CD4-positive, CD25-positive, alpha-beta regulatory T cell (primary cell): ENCODE measurements at places on chromosomes 12 and 14. TPM values are rescaled to one million over a fixed set of nuclear protein-coding genes. Genes with fewer than 3 reads are reported as not detected.

DNA sequence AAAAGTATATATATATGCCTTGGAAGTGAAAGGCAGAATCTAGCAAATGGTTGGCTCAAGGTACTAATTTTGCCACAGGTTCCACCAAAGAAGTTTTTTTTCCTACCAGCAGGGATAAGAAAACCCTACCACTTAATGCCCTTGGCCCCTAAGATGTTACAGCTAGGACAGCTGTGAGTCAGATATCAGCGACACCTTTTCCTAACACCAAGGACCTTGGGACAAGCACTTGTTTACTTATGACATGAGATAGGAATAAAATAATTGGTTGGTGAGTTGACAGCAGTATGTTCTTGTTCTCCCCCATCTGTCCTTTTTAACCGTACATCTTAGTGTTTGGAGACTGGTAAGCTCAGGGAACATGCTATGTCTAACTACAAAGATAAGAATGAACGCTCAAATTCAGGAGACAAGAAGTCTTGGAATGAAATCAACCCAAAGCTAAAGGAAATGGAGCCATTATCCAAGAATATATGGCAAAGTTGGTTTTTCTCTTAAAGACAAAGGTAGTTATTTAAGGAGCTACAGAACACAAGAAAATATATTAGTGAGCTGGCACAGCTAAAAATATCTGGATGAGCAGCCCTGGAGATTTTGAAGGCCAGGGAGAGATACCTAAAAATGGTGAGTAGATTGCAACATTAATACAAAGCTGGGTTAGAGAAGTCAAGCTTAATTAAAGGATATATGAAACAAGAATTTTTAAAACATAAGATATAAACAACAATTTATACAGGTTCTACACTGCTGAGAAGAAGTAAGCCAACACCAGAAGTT is 126.8 kb downstream of the TMTC1 start:
- no peaks in the 10 kb centered on the region for H3K36me3 ChIP-seq
- H3K27me3 ChIP-seq = no peaks in the 10 kb centered on the region
- H3K4me3 ChIP-seq = no peak overlapping the region

GRCh38 chr14:105090493-105091053 is 25.3 kb upstream of the GPR132 start:
- peaks cover 39% of the 10 kb centered on the region for H3K4me1 ChIP-seq
- peak; percentile 77 for DNase-seq
- H3K36me3 ChIP-seq = no peaks in the 10 kb centered on the region
- no peak overlapping the region for H3K27ac ChIP-seq
- H3K27me3 ChIP-seq = no peaks in the 10 kb centered on the region

DNA sequence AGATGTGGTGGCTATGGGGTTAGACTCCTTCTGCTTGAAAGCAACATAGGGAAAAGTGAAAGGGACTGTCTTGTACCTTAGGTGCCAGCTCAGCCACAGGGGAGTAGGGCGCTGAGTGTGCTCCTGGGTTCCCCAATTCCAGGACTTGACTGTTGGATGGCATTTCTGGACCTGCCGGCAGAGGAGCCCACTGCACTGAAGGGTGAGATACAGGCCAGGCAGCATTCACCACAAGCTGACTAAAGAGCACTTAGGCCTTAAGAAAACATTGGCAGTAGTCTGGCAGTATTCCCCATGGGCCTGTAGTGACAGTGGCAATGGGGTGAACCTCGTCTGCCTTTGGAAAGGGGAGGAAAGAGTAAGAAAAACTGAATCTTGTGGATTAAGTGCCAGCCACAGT is 67.1 kb upstream of the TMTC2 start:
- DNase-seq = no peak
- no peak overlapping the region for H3K4me3 ChIP-seq
- H3K36me3 ChIP-seq = no peaks in the 10 kb centered on the region

DNA sequence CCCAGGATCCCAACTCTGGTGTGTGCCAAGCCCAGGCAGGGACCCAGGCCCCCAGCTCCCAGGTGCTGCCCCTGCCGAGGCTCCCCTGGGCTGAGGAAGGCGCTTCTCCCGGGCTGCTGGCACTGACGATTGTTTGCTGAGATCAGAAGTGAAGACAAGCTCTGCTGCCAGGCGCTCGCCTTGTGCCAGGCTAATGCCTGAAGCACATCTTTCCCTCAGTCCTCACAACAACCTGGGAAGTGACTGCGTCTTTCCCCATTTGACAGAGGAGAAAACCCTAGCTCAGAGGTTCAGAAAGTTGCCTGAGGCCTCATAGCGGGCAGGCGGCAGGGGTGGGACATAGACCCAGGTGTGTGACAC is 36.8 kb downstream of the ANKRD9 start:
- H3K4me1 ChIP-seq = peaks cover 5% of the 10 kb centered on the region
- H3K27ac ChIP-seq = no peak overlapping the region
- H3K4me3 ChIP-seq = no peak overlapping the region
- H3K36me3 ChIP-seq = no peaks in the 10 kb centered on the region

DNA sequence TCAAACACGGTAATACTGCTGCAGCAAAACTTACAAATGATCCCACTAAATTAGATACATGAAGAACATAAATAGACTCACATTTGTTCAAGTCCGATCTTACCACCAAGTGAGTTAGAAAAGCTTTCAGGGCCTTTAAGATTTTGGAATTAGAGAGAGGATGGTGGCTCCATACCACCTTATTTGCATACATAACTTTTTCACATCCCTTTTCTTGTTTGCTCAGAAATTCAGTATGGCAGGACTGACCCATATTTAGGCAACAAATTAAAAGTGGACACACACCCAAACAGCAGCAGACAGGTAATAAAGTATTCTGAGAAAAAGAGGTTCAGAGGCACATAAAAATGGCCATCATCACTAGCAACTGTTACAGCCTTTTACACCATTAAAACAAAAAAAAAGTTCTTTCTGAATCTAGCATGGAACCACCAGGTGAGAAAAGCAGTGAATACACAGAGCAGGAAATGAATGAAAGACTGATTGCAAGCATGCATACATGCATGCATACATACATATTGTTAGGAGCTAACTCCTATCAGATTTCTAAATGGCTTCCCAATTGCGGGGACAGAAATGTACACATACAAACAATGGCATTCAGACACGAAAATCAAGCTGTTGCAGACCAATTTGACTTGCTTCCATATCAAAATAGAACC is 23.3 kb downstream of the STXBP6 start:
- H3K27ac ChIP-seq = no peak overlapping the region
- H3K4me3 ChIP-seq = no peak overlapping the region
- DNase-seq = no peak
- no peaks in the 10 kb centered on the region for H3K36me3 ChIP-seq
- H3K4me1 ChIP-seq = no peaks in the 10 kb centered on the region
- no peaks in the 10 kb centered on the region for H3K27me3 ChIP-seq

- no peak overlapping the region for H3K4me3 ChIP-seq
- H3K27me3 ChIP-seq = no peaks in the 10 kb centered on the region
- no peak for DNase-seq
Observed at GRCh38 chr12:40727774-40728483, 35.7 kb downstream of the CNTN1 start.

DNA sequence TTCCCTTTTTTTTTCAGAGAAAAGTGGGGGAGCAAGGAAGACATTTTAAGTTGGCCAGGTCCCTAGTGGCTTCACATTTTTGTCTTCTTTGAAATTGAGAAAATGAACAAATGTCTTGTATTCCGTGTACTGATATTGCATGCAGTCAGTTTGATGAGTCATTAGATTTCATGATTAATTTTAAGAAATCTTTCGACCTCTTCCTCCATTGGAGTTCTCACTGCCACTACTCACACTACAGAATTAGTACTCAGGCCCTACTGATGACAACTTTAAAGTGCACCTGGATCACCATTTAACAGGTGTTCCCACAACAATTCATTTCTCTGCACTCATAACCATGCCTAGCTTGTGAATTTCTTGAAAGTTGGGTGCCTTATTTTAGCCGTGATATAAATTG is 50.5 kb downstream of the SAMD4A start:
- peaks cover 4% of the 10 kb centered on the region for H3K4me1 ChIP-seq
- no peak overlapping the region for H3K27ac ChIP-seq
- H3K27me3 ChIP-seq = no peaks in the 10 kb centered on the region
- H3K36me3 ChIP-seq = no peaks in the 10 kb centered on the region

The CPNE6 gene
- total RNA-seq = not detected

GRCh38 chr12:52082669-52082987 is 3.1 kb downstream of the SMIM41 start:
- no peak for DNase-seq
- H3K36me3 ChIP-seq = peaks cover 15% of the 10 kb centered on the region
- H3K27me3 ChIP-seq = no peaks in the 10 kb centered on the region
- H3K4me1 ChIP-seq = peaks cover 5% of the 10 kb centered on the region
- H3K4me3 ChIP-seq = no peak overlapping the region
